ENCODE measurements at places on chromosomes 1 and 21. TPM values are rescaled to one million over a fixed set of nuclear protein-coding genes. Genes with fewer than 3 reads are reported as not detected.

Gene OR10J1
- not detected for total RNA-seq

Gene AKR7A3
- 0.59 TPM for total RNA-seq

Gene LCE1C
- not detected for total RNA-seq

Gene INSRR
- under 0.01 TPM for total RNA-seq

Gene KCNA3
- 0.07 TPM for total RNA-seq

Gene ADSS2
- total RNA-seq: 46.4 TPM

Gene TDRD10
- not detected for total RNA-seq
